Activated CD4-positive, CD25-positive, alpha-beta regulatory T cell treated with anti-CD3 and anti-CD28 coated beads, Interleukin-2, amount 50 U/mL, for 24 hours (primary cell): ENCODE measurements at places on chromosomes 2 and 18.
A peak's percentile ranks its signal among the peaks of the same experiment; 100 is the strongest.

GRCh38 chr2:158923180-158923594, 45.3 kb upstream of the TANC1 start:
- ATAC-seq = no peak

GRCh38 chr2:117737846-117738245, 76.6 kb upstream of the DDX18 start:
- no peak for ATAC-seq

- no peak for ATAC-seq
Measured at GRCh38 chr18:58723810-58724602, 52.7 kb downstream of the MALT1 start.

DNA sequence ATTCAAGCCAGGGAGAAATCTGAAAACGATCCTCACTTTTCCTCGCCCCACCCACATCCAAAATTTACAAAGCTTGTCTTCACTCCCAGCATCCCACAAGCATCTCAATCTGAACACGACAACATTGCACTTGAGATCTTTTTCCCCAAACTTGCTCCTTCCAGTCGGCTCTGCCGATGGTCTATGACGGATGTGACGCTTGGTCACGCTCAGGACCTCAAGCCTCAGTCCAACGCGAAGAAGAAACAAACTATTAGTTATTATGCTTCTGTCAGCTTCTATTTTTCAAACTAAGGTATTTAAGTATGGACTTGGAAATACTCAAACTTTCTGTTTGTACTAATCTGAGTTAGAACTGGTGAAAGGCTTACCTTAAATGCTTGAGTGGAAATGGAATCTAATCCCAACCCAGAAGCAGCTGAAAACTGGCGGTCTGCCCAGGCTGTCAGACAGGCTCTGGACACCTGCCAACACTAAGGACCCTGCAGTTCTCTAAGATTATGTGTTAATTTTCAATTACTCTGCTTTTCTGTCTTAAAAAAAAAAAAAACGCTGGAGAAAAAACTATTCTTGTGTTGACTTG, 132.1 kb upstream of the DNMT3A start:
- ATAC-seq = no peak

DNA sequence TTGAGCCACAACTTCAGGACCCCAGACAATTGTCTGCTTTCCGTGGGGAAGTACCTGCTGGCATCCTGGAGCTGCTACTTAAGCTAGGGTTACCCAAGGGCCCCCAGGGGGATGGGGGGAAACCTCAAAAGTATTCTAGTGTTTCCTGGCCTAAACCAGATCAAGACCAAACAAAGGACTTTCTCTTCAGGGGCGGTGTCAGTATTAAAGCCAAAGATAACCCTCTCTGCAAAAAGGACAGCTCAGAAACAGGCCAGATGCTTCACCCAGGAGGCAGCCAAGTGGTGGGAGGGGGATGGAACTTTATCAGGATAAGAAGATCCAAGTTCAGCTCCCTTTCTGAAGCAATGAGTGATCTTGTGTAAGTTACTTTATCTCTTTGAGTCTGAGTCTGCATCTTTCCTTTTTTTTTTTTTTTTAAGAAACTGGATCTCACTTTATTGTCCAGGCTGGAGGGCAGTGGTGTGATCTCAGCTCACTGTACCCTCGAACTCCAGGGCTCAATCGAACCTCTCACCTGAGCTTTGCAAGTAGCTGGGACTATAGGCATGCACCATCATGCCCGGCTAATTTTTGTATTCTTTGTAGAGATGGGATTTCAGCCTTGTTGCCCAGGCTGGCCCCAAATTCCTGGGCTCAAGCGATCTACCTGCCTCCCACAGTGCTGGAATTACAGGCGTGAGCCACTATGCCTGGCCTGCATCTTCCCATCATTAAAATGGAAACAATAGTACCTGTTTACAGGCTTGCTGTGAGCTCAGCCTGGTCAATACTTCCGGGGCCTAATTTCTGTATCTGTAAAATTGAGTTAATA, 151.8 kb upstream of the PTPRM start:
- no peak for ATAC-seq

DNA sequence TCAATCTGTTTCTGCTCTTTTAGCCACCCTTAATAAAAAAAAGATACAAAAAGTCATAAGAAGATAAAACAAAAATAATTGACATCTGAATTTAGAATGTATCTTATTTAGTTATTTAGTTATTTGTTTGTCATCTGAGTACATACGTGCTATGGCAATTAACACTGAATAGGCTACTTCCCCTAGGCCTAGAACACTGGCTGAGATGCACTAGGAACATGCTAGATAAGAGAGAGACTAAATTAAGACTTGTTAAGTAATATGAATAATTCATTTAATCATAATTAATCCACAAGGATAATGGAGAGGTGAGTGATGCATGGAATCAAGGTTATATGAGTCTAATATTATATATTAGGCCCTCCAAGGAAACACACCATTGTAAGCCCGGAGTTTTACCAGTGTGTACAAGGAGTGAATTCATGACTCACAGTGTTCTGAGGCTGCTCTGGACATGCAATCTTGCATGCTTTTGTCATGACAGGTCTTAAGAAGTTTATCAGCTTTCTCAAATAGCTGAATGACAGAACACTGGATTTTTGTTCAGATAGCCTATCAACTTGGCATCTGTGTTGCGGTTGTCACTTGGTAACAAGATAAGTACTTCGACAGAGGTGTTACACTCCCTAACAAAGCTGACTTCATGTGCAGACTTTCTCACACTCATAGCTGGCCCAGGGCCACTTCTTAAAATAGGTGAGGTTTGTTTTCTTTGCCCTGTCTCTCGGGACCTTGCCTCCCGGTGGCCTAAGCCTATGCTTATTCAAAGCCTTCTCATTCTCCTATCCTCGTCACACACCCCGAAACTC, 5.0 kb upstream of the SERPINB2 start:
- ATAC-seq = no peak

- no peak for ATAC-seq
Measured at GRCh38 chr2:153388246-153388645, 90.3 kb downstream of the RPRM start.

DNA sequence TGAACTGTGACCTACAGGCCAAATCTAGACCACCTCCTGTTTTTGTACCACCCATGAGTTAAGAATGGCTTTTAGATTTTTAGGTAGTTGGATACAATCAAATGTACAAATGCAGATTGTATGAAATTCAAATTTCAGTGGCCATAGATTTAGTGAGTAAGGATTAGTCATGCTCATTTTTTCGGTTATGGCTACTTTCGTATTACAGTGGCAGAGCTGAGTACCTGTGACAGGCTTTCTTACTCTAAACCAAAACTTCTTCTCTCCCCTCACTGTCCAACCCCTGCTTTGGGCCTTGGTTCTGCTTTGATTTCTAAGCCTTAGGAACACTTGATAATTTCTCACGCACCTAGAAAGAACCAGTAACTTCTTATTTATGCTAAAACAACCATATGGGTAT, 82.1 kb downstream of the CDC42EP3 start:
- ATAC-seq = peak; percentile 58

GRCh38 chr18:58670404-58671110, 708 bp upstream of the MALT1 start:
- ATAC-seq = no peak

GRCh38 chr18:61057443-61057842, 275.8 kb upstream of the CDH20 start:
- ATAC-seq = no peak

GRCh38 chr2:239195318-239195871, 205.4 kb downstream of the HDAC4 start:
- no peak for ATAC-seq

GRCh38 chr18:79931475-79931874, 20.0 kb downstream of the SLC66A2 start:
- no peak for ATAC-seq

DNA sequence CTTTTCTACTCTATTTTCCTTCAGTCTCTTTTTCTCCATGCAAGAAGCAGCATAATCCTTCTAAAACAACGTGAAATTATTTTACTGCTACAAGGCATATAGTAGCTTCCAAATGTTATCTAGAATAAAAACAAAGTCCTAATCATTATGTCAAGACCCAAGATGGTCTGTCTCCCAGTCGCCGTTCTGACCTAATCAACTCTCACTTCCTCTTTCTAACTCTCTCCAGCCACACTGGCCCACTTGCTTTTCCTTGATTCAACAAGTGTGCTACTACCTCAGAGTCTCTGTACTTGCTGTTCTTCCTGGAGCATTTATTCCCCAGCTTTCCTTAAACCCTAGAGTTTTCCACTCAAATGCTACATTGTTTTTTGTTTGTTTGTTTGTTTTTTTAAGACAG, 1491.2 kb downstream of the LRP1B start:
- no peak for ATAC-seq

DNA sequence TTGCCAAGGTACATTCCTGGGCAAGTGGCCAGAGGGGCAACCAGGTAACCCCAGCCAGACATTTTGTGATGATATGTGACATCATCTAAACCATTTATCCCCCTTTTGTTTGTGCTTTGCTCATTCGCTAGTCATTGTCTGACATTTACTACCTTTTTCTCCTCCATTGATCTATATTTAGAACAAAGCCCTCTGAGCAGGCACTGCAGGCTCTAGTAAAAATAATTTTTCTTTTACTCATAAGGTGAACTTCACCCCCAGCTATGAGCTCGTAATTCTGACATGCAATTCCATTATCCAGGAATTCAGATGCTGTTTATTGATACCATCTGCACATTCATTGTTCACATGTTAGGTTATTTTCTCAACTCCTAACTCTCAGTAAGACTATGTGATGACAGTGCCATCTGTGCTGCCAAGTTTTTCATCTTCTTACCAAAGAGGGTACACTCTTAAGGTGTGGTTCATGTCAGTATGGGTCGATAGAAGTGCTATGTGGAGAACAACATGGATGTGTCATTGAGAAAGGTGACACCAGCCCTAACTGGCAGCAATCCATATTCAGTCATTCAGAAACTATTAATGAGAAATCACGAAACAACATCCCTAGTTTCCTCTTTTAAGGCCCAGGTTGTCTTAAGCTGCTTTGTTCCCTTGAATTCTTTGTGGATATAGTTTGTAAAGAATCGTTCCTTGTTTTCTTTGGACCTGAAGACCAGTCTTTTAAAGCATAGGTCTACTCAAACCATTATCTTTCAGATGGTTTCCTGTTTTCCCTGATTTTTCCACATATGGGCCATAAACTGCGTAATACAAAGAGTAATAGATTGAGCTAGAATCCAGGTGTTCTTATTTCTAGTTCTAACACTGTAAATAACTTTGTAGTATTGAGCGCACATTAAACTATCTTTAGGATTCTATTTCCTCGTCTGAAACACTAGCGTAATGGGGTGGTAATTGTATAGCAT, 978.1 kb upstream of the CDH2 start:
- ATAC-seq = no peak

GRCh38 chr2:144441711-144442141, 78.2 kb downstream of the ZEB2 start:
- ATAC-seq = no peak

GRCh38 chr2:119106301-119106897, 52.2 kb downstream of the C1QL2 start:
- no peak for ATAC-seq

DNA sequence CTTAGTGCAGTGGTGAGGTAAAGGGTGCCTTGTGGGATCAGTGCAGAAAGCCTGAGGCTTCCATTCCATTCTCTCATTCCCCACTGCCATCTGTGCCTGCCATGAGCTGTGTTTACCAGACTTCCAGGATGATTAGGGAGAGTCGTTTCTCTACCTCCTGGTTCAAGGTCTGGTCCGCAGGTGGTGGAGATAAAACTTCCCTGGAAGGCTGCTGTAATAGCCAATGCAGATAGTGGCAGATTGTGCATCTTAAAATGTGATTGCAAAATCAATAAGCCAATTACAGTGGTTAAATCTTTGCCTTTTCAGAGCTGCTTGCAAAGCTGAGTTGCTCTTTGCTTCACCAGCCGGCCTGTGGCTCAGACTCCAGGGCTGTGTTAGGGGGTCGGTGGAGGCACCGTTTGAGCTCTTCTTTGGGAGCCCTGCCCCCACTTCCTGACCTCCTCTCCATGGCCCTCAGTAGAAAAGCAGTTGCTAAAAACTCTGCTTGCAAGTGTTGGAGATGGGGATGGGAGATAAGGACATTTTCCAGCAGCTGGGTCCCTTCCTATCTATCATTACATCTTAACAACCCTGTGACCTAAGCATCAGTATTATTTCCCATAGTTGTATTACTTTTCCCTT, 95.2 kb upstream of the HS6ST1 start:
- ATAC-seq = no peak

DNA sequence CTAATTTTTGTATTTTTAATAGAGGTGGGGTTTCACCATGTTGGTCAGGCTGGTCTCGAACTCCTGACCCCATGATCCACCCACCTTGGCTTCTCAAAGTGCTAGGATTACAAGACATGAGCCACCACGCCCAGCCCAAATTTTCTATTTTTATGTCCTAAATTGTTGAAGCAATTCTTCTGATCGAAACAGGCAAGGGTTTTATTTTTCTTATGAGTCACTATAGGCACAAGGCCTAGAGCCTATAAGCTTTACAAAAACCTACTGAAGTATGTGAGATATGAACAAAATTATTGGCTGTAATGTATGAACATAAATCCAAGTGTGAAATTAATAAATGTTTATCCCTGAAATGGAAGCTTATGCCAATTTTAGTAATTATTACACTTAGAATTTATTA, 464.2 kb upstream of the NRP2 start:
- ATAC-seq = no peak

DNA sequence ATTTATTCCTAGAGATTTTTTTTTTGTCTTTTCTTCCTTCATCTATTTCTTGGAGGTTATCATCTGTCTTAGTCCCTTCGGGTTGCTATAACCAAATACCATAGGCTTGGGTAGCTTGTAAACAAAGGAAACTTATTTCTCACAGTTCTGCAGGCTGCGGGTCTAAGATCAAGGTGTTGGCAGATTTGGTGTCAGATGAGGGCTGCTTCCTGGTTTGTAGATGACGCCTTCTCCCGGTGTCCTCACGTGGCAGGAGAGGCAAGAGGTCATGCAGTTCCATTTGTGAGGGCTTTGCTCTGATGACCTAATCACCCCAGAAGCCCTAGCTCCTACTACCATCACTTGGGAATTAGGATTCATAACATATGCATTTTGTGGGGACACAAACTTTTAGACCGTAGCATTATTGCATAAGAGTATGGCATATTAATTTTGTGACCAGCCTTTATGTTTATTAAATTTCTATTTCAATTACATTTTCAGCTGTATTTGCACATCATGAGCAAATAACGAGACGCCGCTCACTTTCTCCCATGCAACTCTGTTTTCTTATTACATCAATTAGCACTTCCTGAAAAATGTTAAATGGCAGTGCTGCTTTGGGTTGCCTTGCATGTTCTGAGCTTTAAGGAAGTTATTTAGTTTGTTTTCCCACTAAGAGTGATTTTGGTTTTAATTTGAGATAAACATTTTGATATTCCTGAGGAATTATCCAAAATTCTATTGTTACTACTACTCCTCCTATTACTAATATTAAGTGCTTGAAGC, 246.4 kb upstream of the HDAC4 start:
- ATAC-seq = no peak

DNA sequence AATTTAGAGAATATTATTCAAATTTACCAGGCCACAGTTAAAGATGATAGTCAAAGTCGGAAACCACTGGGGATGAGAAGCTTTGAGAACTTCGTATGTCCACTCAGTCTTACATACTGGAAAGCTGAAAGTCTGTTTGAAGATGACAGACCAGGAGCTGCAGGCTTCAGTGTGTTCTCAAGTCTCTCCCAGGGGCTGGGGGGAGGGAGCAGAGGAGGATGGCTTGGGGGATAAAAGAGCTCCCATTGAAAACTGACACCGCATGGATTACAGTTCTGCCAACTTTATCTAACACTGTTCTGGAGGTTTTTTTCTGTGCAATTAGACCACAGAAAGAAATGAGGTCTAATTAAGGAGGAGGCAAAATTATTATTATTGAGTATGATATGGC, 170.5 kb upstream of the ALKAL2 start:
- ATAC-seq = no peak

GRCh38 chr18:79402209-79402576, 6.5 kb downstream of the NFATC1 start:
- ATAC-seq = no peak
